ENCODE measurements at places on chromosomes 4 and X.

DNA sequence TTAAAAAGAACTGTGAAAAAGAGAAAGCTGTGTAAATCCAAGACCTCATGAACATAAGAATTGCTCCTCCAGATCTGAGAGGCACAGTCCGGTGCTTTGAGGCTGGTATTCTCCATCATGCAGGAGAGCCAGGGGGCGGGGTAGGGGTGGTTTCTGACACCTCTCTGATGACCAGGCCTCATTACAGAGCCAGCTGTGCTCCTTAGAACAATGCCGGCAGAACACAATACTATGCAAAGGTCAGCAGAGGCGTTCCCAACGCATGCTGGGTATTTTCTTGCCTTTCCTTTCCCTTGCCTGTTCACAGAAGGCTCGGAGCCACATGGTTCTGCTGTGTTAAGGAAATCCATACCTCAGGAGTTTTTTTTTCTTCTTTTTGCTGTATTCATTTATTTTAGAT lies 91.2 kb upstream of the SOD3 start:
- no peak for DNase-seq

GRCh38 chr4:148589182-148589581 lies 147.0 kb upstream of the NR3C2 start:
- no peak for DNase-seq

- DNase-seq = no peak
Measured at GRCh38 chrX:78658845-78659744, at the start of gene RTL3. RTL3 (minus strand) TSS chrX:78659328; CDS start chrX:78658420, 908 bp downstream.

- DNase-seq = no peak
Measured at GRCh38 chr4:147122685-147123084, 177.0 kb upstream of the TTC29 start.

GRCh38 chr4:3759236-3759635 lies 6.9 kb upstream of the ADRA2C start:
- no peak for DNase-seq

- DNase-seq = no peak
Measured at GRCh38 chr4:148299337-148299736, 142.9 kb downstream of the NR3C2 start.
